ENCODE measurements at places on chromosomes 6 and 20.

DNA sequence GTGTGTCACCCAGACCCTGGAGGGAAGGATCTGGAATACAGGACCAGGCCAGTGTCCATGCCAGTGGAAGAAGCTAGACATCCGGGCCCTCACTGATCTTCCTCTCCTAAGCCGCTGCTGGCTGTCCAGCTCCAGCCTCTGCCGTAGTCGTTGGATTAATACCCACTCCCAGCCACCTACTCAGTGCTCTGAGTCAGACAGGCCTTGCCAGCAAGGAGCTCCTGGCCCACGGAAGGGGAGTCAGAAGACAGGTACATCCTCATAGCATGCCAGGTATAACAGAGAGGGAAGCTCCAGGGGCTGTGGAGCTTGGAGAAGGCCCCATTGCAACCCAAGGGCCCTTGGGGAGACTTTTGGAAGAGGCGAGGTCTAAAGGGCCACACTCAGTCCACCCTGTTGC, 49.0 kb downstream of the STK35 start:
- DNase-seq: no peak

DNA sequence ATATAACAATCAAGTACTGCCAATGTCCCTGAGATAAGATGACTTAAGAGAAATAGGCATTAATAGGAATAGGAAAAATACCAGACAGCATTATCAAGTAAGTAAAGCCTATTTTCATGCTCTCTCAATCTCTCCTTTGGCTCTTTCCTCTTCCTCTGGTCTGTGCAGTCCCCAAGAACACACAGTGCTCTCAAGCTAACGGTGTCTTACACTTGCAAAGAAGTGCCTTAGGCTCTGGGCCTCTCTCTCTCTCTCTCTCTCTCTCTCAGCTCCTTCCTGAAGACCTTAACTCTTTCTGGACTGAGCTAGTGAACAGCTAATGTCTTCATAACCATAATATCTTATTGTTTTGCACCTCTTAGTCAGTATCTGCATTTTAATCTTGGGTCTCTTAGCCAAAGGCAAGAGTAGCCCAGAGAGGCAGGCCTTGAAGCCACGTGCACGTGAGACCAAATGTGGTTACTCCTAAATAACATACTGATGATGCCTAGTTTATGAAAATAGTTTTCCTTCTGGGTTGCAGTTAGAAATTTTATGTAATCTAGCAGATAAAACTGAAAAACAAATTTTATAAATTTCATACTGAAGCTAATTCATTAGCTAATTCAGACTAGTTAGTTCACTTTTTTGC, 70.8 kb downstream of the TPD52L1 start:
- no peak for DNase-seq

DNA sequence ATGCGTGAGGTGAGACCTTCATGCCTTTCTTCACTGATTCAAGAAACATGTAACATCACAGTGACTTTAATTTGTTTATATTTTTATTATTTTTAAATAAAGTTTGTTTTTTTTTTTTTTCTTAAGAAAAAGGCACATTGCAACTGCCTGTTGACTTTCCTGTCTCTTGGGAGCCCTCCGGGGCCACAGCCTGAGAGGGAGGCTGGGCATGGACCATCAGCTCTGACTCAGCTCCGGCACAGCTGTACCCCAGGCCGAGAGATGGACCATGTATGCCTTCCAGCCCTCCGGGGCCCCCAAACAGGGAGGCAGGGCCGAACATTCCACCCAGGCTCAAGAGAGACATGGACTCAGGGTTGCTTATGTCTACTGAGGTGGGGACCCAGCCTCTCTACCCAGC, 99.9 kb downstream of the NFATC2 start:
- no peak for DNase-seq

DNA sequence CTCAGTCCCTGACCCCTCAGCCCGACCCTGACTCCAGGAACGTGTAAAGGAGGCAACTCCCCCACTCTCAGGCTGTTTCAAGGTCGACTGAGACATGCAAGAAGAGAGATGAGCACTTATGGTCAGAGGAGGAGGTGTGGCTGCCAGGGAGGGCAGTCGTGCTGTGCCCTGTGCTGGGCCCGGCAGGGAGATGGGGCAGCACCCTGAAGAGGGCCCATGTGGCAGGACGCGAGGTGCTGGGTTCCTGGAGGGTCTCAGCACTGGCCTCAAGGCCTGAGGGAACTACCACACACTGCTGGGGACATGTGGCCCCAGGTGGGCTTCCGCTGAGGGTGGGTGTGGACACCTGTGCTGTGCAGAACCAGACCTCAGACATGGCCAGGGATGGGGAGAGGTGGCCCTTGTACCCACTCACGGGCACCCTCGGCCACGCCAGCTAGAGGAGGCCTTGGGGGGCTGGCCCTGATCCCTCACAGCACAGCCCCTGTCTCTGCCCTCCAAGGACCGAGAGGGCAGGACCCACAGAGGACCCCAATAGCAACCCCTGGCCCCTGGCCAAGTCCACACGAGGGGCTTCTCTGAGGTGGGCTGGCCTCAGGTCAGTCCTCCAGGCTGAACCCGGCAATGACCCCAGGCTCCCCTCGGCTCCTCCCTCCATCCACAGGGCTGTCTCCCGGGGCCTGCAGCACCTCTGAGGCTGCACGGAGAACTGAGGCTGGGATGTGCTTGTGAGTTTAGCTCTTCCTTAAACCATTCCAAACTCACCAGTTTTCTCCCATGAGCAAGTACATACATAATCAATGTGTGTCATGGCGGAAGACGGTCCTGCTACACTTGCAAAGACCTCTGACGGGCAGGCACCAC, 8.7 kb downstream of the SLC2A4RG start:
- DNase-seq: no peak

GRCh38 chr20:38226553-38226952, 34.0 kb downstream of the KIAA1755 start:
- DNase-seq: no peak

GRCh38 chr20:57040466-57040865, 226.0 kb downstream of the BMP7 start:
- DNase-seq: no peak

GRCh38 chr6:1538810-1539478, 70.8 kb upstream of the FOXC1 start:
- no peak for DNase-seq

GRCh38 chr20:20561841-20562240, 150.6 kb downstream of the RALGAPA2 start:
- no peak for DNase-seq

- no peak for DNase-seq
Measured at GRCh38 chr20:43787937-43788336, 61.1 kb upstream of the GTSF1L start.

DNA sequence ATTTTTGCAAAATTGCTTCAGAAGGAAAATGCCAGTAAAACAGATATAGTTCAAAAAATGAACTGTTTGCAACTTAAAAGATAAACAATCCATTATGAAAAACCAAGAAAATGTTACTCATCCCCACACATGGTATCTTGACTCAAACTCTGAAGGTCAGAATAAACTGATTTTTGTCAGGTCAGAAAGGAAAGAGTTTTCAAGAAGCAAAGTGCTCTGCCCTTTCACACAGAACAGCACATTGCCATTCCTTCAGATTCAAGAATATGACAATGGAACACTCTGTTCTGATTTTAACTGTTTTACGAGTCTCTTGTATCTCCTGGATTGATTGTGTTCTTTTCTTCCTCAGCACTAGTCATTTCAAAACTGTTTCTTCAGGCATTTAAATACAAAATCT, 33.8 kb upstream of the NT5E start:
- DNase-seq: no peak

DNA sequence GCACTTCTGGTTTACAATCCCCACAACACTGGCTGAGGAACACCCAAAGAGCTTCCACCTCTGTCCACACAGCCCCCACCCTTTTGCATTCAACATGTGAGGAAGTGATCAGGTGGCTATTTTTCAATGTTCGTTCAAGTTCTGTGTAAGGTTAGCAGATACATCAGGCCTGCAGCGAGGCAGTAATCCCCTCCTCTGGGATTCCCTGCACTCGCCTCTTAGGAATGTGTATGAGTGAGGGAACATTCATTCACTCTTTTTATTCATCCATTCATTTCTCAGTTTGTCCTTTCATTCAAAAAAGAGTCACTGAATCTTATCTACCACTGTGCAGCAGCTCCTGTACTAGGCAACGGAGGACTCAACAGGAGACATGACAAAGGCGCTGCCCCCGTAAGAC, 236.4 kb upstream of the PRDM1 start:
- DNase-seq: no peak

Measured in retina (tissue), 1 donor.